ENCODE measurements at places on chromosomes 7 and 10. TPM values are rescaled to one million over a fixed set of nuclear protein-coding genes. Genes with fewer than 3 reads are reported as not detected.
A peak's percentile ranks its signal among the peaks of the same experiment; 100 is the strongest.

DNA sequence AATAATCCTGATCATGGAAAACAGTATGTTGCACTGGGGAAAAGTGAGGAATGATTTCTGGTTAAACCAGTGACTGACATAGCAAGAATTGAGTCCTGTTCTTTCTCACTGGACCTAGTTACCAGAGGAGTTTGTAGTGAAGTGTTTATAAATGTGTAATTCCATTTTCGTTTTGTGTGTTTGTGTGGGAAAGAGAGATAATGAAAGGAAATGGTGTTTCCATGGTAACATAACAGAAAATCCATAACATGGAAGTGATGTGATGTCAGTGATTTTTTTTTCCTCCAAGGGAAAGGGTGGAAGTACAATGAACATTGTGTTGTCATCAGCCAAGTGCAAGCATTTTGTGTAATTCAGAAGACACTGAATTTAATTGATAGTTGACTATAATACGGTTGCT, 283.9 kb downstream of the PLXDC2 start:
- DNase-seq, result no peak

DNA sequence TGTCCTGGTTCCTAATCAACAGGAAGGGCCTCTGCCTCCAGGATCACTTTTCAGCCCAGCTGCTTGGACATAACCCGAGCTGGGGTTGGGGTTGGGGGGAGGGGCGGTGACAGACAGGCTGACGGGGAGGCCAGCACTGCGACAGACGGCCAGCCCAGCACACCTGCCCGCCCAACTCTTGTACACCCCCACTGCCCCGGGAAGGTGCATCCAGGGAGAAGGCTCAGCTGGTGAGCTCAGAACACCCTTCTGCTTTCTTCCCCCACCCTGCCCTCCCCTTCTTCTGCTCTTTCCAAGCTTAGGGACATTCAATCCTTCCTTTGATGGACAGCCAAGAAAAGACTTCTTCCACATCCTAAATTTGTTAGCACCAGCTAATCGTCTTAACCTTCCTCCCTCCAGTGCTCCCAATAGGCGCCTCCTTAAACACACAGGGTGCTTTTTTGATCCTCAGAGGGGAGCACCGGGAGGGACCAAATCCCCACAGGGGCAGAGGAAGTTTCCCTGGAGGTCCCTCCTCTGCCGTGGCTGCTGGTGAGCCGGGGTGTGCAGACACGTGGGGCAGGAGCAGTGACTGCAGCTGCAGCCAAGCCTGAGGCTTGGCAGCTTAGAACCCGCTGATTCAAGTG, 44.7 kb downstream of the COL13A1 start:
- no peak for DNase-seq

DNA sequence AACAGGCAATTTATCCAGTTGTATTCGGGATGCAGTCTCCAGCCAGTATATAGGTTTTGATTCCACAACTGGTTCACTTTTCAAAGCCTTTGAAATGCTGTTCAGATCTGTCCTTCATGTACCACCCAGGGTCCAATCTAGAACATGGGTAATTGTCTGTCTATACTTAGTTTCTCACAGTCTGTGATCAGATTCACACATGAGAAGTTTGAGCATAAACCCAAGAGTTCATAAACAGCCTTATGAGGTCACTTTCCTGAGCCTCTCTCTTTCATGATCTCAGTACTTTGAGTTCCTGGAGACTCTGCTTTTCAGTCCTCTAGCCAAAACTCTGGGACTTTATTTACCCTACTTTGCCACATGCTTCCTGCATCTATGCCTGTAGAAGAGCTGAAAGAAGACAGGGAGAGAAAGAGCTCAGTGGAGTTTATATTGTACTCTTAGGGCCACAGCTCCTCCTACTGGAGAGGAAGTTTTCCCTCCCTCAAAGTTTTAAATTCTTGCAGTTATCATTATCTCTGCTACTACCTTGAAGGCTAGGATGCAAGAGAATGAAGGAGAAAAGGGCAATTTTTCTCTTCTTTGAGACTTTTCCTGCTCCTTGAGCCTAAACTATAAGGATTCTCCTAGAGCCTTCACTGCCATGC, 172.0 kb downstream of the ZEB1 start:
- peak; percentile 29 for DNase-seq

- no peak for DNase-seq
Observed at GRCh38 chr10:121127151-121127906, 276.2 kb downstream of the WDR11 start.

DNA sequence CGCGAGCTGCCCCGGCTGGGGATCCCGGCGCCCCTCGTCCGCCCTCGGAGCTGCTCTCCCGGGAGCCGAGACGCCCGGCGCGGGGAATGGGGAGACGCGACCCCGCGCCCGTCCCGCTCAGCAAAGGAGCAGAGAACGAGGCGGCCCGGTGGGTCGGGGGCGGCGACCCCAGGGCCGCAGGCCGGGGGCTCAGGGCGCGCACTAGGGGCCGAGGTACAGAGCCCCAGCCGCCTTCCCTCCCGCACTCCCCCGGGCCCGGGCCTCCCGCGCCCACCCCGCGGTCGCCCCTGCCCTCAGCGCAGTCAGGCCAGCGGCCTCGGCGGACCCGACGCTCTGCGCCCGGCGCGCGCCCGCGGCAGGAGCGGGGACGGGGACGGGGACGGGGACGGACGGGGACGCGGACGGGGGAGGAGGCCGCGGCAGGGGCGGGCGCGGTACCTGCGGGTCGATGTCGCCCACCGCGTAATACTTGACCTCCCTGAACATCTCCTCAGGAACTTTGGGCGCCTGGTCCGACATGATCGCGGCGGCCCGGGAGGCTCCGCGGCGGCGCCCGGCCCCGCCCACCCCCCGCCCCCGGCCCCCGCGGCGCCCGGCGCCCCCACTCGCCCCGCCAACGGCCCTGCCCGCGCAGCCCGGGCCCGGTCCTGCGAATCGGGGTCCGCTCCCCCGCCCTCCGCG, 373 bp downstream of the PAXIP1 start:
- peak; percentile 54 for DNase-seq

- no peak for DNase-seq
Observed at GRCh38 chr7:83550100-83550499, 98.8 kb downstream of the SEMA3E start.

- peak; percentile 40 for DNase-seq
Observed at GRCh38 chr10:85565381-85565780, 801.2 kb downstream of the GRID1 start.

DNA sequence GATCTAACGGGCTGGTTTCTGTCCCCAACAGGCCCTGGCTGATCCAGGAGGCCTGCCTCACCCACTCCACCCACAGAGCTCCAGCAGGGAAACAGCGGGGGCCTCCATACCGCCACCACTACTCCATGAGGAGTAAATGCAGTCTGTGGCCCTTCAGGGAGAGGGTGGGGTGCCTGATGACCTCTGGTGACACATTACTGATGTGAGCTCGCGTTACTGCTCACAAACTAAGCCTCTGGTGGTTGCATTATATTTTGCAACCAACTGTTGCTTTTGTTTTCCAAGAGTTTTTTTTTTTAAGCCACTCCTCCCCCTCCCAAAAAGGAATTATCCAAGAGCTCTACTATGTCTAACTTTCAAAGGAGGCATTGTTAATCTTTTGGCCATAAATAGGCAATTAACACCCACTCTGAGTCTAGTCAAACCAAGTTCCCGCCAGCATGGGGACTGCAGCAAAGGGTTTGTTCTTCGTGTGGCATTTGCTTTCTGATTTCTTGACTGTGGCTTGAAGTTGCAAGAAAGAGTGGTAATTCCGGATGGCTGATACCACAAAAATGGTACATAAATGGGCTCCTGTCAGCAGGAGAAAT, 72.6 kb downstream of the FAM53B start:
- no peak for DNase-seq

DNA sequence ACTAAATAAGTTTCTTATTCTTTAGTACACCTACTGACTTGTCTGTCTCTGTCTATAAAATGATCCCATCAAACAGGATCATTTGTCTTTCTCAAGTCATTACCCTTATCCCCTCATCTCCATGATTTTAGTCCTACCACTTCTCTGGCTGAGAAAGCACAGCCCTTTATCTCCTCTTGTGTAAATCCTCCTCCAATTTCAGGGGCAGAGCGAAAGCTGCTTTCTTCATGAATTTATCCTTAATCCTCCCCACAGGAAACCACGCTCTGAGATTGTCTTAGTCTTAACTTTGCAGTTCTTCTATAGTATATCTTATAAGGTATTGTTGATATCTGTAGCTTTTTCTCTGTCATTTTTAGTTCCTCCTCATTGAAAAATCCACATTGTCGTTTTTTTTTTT, 239.7 kb upstream of the PLXDC2 start:
- DNase-seq, result no peak

- no peak for DNase-seq
Observed at GRCh38 chr10:37301271-37301670, 175.9 kb downstream of the ANKRD30A start.

DNA sequence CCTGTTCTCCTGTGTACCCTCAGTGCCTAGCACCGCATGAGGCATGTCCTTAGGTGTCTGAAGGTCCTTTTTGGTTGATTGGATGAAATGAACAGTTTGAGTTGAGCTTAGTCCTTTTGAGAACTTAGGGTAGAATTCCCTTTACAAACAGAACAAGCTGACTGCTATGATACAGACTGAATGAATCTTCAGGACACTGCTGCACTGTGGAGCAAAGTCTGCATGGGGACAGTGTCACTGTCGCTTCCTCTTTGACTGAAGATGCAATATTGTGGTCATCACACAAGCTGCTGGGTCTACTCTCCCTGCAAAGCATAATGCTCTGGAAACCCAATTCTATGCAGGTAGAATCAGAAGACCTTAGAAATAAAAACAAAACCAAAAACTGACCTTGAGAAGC, 8.6 kb upstream of the PLAU start:
- no peak for DNase-seq

DNA sequence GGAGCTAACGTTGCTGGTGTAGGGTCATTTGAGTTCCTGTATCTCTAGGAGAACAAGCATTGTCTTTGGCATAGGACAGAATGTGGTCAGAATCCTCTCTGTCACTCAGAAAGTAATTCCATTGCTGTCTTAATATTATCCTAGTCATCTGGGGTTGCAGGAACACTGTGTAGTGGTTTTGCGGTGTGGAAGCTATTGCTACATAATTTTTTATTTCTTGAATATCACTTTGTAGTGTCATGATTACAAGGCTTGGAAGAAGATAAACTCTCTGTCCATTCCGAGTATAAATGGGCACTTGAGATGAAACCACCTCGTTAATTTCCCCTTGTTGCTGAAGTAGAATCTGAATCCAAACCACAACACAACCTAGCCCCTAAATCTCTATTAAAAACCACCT, 919.2 kb downstream of the LRMDA start:
- DNase-seq, result no peak

DNA sequence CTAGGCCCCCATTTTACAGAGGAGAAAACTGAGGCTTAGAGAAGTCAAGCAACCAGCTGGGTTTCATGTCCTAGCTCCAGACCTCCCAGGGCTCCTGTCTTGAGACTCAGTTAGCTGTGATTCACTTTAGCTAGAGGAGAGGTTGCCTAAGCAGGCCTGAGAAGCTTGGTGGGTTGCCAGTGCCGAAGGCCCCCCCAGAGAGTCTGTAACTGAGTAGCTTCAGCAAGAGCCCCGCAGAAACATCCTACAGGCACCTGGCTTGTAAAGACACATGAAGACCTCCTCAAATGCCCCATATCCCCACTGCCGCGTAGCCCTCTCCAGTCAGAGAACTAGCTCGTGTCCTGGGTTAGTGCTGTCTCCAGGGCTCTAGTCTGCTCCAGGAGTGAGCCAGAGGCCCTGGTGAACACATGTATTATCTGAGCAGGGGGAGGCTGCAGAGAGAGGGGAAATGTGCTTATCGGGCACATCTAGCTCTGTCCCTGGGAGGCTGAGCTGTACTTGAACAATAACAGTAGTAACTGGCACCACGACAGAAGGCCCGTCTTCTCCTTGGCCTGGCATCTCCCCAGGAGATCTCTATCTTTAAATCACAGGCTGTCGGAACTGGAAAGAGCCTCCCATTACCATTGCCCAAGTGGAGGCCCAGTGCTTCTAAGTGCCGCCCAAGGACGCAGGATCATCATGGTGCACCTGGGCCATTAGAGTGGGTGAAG, 28.9 kb downstream of the UNC5B start:
- DNase-seq, result no peak

- DNase-seq, result no peak
Observed at GRCh38 chr10:78727251-78727650, 341.5 kb upstream of the ZMIZ1 start.

- no peak for DNase-seq
Observed at GRCh38 chr7:69654849-69655707, 56.8 kb downstream of the AUTS2 start.

DNA sequence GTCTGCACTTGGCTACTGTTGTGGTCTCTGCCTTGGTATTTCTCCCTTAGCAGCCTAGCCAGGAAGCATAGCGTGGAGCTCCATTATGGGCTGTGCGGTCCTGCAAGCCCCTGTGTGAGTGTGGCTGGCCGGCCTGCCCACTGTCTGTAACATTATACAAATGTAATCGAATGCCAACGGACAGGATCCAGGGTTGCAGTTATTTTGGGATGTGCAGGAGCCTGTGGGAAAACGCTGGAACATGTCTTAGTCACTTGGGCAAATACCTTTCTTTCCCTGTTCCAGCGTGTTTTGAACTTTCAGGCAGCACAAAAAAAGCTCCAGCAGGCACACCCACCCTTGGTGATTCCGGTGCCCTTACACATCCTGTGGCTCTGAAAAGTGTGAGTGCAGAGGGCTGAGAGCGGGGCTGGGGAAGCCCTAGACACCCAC, 29.5 kb downstream of the BAG3 start:
- no peak for DNase-seq

GRCh38 chr10:103645141-103646054, 151.9 kb downstream of the NEURL1 start:
- DNase-seq, result no peak

GRCh38 chr7:32108651-32109050, 38.4 kb upstream of the PDE1C start:
- DNase-seq, result no peak

DNA sequence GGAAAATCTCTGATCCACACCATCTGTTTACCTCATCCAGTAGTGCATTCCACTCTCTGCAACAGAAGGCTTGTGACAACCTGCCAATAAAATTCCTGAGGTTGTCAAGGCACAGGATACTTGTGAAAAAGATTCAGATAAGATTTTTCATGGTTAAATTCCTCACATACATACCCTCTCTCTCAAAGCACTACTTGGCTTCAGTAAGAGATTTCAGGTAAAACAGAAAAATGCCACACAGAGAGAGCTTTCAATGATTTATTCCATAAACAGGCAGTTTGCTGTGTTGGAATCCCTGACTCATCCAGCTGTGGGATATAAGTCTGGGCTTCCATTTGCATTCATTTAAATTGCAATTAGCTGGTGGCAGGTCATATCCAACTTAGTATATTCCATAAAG, 99.7 kb upstream of the CAV2 start:
- DNase-seq, result no peak

GRCh38 chr7:26393818-26394217, 102.2 kb downstream of the SNX10 start:
- DNase-seq, result no peak

Gene CARD11
- 20.0 TPM for total RNA-seq

Gene PIK3AP1
- 1.7 TPM for total RNA-seq

Gene GIMAP2
- not detected for total RNA-seq

Gene PPP1R9A
- 17.0 TPM for total RNA-seq

Gene TMEM243
- total RNA-seq, result 23.7 TPM

Gene AGAP4
- 15.9 TPM for total RNA-seq

Gene SMKR1
- 0.35 TPM for total RNA-seq

Gene CFTR
- 1.1 TPM for total RNA-seq

Gene SLC13A1
- not detected for total RNA-seq

Gene MYL10
- 0.50 TPM for total RNA-seq

Gene INTS15
- 41.9 TPM for total RNA-seq

Gene KCNH2
- total RNA-seq, result 4.5 TPM

Measured in H9 (cell line).